ENCODE measurements at places on chromosomes 12 and 14. TPM values are rescaled to one million over a fixed set of nuclear protein-coding genes. Genes with fewer than 3 reads are reported as not detected.

IFNG-AS1 gene
- total RNA-seq = not detected

RNASE7 gene
- total RNA-seq = not detected

EML1 gene
- 38.0 TPM for total RNA-seq

PRMT5 gene
- 105 TPM for total RNA-seq

PALS1 gene
- total RNA-seq = 16.1 TPM

CIDEB gene
- total RNA-seq = 0.35 TPM

GZMH gene
- total RNA-seq = not detected

PTPRO gene
- total RNA-seq = 0.06 TPM

FBLN5 gene
- 2.4 TPM for total RNA-seq

HOXC9 gene
- total RNA-seq = 11.1 TPM

SMIM41 gene
- total RNA-seq = not detected

RGS6 gene
- not detected for total RNA-seq

EIF2S3B gene
- total RNA-seq = 0.88 TPM

FAM90A1 gene
- total RNA-seq = 0.07 TPM

CEBPE gene
- not detected for total RNA-seq

GLIPR1L2 gene
- 0.19 TPM for total RNA-seq

P2RX2 gene
- not detected for total RNA-seq

TIMM9 gene
- total RNA-seq = 67.4 TPM

DPF3 gene
- 0.22 TPM for total RNA-seq

AKAP6 gene
- 0.51 TPM for total RNA-seq

GEMIN2 gene
- total RNA-seq = 24.2 TPM

CCDC177 gene
- 0.02 TPM for total RNA-seq

AQP2 gene
- total RNA-seq = not detected

MANSC4 gene
- total RNA-seq = not detected

FOXN4 gene
- 0.06 TPM for total RNA-seq

ERC1 gene
- total RNA-seq = 17.8 TPM

WDHD1 gene
- 11.7 TPM for total RNA-seq

GUCY2C gene
- total RNA-seq = not detected

KRT71 gene
- total RNA-seq = 0.05 TPM

NANOG gene
- total RNA-seq = not detected

DACT1 gene
- total RNA-seq = 0.50 TPM

ALDH1L2 gene
- total RNA-seq = 3.3 TPM

L3HYPDH gene
- 43.9 TPM for total RNA-seq

PMCH gene
- total RNA-seq = not detected

KITLG gene
- total RNA-seq = 12.1 TPM

TAMALIN gene
- 0.53 TPM for total RNA-seq

Data from A549 treated with CORT108297 at 1 μM for 4 hours (cell line).